CD4-positive, alpha-beta T cell treated with Interleukin-6 at 100 ng/mL for 8 hours (primary cell): ENCODE measurements at places on chromosomes 1 and 21.

DNA sequence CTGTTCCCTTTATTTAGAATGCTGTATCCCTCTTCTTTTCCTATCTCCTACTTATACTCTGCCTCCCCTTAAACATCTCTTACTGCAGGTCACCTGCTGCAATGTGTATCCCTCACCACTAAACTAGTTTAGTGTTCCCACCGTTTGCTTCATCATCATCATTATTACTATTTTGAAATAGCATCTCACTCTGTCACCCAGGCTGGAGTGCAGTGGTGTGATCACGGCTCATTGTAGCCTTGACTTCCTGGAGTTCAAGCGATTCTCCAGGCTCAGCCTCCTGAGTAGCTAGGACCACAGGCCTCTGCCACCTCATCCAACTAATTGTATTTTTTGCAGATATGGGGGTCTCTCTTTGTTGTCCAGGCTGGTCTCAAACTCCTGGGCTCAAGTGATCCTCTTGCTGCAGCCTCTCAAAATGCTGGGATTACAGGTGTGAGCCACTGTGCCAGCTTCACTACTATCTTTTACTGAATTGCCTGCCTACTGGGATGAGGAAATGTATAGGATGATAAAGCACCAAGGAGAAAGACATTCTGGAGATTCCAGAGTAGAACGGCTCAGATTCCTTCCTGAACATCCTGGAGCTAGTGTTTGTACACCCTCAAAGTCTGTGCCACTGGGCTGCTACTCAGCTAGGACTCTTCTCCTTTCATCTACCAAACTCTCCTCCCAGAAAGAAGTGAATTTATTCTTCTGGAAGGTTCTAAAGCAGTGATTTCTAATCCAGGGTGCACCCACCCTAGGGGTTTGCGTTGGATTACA is 8.6 kb upstream of the IFNAR1 start:
- no peak for DNase-seq

DNA sequence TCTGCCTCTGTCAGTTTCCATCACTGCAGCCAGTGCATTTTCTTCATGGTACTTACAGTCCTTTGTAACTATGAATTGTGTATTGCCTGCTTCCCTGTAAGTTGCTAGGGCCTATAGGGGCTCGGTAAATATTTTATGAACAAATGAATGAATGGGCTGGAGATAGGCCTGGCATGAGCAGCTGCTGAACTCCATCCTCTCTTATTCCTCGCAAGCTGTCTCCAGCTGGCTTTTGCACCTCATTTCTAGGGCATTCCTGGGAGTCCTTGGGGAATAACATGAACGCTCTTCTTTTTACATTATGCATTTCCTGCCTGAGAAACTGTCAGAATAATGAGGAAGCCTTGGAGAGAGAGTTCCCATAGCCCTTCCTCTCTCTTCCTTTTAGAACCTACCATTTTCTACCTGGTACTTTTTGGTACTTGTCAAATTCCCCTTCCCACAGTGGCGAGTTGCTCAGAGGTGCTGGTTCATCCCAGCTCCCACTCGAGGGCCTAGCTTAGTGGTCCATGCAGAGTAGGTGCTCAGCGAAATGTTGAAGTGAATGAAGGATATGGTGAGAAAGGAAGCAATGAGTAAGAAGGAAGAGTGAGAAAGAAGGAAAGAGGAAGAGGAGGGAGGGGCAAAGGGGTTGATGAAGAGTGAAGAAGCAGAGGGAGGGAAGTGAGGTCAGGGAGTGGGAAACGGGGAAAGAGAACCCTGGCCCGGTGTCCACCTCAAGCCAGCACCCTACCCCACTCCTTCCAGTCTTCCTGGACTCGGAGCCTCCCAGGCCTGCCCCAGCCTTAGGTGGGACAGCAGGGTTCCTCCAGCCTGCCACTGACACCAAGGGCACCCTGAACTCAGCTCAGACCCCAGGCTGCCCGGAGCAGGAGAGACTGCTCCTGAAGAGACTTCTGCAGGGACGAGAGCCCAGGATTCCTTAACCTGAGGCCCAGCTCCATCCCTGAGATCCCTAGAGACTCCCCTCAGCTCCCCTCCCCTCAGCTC is 29.6 kb downstream of the KCNC4 start:
- no peak for DNase-seq

DNA sequence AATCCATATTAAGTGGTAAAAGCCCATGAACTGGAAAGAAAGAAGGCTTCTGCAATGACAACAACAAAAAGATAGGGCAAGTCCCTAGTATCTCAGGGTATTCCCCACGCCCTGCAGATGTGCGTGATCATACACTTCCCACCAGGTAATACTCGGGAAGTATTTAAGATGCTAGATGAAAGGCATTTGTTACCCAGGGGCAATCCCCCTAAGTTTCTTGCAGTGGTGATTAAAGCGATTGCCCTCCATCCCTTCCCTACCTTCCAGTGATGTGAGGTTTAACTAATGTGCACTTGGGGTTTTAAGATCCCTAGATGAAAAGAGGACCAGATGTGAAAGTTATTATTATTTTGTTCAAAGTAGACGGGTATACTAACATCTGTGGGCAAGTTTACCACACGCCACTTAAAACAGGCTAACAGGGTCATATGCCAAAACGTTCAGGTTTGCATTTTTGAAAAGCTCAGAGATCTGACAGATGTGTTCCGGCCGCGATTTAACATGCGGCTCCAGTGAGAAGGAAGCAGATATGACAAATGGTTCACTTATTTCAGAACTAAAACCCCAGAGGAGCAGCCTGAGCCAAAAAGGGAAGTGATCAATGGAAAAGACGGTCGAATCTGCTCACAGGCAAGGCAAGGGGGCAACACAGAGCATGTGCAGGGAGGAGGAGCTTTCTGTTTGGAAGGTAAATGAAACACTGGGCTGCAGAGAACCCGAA is 17.4 kb downstream of the TIAM1 start:
- DNase-seq: peak; percentile 31

GRCh38 chr1:51433972-51434510 is 85.0 kb downstream of the EPS15 start:
- DNase-seq: no peak

DNA sequence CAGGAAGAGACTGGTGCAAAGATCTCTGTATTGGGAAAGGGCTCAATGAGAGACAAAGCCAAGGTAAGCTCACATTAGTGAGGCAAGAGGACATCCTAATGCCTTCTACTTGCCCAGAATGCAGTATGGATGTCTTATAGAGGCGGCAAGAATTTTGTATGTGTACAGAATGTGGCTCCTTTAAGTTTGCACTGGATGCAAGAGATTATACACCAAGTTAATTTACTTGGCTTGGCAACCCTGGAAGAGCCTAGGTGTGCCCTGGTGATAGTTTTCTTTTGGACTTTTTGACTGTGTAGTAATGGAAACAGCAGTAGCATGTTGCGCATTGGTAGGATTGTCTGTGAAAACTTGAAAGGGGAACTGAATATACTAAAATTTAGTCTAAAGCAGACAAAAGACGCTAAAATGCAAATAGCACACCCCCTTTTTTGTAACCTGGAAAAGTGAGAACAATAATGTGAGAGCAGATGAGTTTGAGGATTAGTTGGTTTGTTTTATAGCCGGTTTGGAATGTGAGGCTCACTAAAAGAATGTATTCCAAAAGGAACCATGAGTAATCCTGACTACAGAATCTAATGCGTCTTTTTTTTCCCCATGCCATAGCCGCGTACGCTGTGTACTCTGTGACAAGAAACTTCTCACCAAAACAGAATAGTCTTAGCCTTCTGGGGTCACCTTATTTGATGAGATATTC is 18.1 kb downstream of the KHDRBS1 start:
- no peak for DNase-seq

DNA sequence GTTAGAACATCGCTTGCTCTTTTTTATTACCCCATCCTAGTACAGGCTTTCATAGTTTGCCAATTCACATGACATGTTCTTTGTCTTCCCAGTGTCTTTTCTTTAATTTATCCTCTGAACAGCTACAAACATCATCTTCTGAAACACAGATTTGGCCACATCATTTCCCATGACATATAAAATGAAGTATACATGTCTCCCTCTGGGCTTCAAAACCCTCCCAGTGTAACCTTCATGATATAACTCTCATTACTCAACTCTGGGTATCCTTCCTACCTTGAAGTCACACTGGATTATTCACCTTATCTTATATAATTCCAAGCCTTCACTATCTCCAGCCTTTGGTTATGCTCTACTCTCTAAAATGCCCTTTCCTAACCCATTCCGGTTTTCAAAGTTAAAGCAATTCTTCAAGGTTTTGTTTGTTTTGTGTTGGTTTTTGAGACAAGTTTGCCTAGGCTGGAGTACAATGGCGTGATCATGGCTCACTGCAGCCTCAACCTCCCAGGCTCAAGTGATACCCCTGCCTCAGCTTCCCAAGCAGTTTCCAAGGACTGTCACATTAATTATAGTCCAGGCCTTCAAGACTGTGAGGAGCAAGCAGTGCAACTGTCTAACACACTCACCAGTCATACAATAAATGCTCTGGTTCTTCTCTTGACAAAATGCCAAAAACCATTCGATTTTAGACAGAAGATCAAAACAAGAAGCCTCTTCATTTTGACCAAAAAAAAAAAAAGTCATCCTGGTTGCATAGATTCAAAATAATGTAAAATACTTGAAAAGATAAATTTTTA is 5.8 kb downstream of the RGS1 start:
- no peak for DNase-seq

DNA sequence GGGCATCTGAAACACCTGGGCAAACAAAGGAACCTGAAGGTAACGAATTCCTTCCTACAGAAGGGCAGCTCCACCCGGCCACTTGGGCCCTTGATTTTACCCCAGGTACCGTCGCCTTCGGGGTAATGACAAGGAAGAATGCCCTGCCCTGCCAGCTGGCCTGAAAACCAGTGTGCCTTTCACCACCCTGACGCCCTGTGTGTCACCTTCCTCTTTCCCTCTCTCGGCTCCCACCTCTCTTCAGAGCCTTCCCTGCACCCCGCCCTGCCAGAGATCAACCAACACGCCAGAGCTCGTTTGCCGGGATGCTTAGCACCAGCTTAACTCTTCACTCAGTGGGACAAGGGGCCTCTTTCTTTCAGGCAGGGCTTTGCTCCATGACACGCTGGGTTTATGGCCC is 86.0 kb downstream of the SIM2 start:
- DNase-seq: no peak

DNA sequence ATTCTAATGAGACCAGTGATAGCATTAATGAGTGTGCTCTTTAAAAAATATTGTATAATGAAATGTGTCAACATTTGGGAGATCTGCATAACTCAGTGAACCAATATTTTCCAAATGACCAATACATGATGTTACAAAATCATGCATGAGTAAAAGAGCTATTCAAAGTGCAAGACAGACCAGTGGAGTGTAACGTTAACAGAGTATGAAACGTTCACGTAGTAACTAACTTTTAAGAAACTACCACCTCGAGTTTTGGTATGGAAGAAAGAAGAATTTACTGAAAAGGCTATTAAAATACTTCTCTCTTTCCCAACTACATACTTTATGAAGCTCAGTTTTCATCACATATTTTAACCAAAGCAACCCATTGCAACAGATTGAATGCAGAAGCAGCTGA is 9.6 kb upstream of the SLC6A9 start:
- no peak for DNase-seq

DNA sequence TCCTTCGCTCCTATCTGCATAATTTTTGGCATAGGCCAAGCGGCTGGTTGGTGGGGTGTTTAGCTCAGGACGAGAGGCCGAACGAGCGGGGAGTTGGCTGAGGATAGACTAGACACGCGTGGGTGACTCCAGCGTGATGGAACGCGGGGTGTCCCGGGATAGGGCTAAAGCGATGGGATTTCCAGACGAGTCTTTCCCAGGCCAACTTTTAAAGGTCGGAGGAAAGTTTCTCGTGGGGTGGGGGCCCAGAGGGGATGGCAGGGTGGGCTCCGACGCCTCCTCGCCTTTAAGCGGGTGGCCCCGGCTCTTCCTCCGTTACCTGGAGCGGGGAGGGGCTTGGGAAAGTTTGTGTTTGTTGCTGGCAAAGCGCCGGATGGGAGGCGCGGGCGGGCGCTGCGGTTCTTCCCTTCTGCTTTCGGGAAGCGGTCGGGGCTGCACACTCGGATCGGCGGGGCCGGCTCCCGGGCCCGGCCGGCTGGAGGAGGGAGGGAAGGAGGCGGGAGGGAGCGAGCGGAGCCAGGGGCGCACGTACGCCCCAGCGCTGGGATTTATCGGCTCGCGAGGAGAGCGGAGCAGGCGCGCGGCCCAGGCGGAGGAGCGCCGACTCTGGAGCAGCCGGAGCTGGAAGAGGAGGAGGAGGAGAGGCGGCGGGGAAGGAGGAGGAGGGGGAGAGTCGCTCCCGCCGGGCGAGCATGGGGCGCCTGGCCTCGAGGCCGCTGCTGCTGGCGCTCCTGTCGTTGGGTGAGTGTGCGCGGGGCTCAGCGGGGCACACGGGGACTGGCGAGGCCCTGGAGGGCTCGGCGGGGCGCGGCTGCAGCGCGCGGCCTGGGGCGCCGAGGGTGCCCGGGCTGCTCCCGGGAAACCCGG is at the start of gene PTGFRN:
TSS of gene PTGFRN (plus strand) at position 405 of the 867 bp plus-strand sequence. CDS start at position 693, 288 bp downstream.
- DNase-seq: no peak

DNA sequence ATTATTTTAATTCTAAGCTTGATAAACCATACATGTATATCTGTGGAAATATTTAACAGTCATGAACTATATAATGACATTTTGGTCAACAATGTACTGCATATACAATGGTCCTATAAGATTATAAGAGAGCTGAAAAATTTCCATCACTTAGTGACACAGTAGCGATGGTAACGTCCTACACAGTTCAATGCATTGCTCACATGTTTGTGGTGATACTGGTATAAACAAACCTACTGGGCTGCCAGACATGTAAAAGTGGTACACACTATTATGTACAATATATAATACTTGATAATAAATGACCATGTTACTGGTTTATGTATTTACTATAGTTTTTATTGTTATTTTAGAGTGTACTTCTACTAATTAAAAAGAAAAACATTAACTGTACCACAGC is 841.9 kb downstream of the LTN1 start:
- DNase-seq: no peak

- no peak for DNase-seq
Observed at GRCh38 chr1:28111157-28111556, 22.7 kb upstream of the EYA3 start.

- DNase-seq: no peak
Observed at GRCh38 chr21:26782747-26783146, 62.5 kb downstream of the ADAMTS1 start.
